ENCODE measurements at places on chromosomes 11 and 22.

- no peak for DNase-seq
These were observed 61.2 kb upstream of the MYOD1 start for GRCh38 chr11:17658211-17658610.

DNA sequence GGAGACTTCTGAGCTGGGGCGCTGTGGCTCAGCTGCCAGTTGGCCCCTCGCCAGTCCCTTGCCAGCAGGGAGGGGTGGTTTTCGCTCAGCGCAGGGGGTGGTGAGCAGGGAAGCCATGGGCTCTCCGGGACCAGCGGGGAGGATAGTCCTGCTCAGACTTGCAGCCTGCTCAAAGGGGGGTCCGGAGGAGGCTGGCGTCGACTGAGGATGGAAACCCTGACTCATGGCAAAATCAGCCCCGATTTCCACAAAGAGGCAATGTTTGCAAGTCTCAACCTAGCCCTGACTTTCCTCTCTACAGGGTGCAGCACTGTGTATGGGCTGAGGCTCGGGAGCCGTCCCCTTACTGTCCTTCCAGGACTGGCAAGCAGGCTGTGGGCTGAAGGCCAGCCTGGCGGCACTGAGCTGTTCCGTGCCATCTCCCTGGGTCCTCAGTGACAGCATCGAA, 35.1 kb downstream of the FBLN1 start:
- peak; percentile 54 for DNase-seq

DNA sequence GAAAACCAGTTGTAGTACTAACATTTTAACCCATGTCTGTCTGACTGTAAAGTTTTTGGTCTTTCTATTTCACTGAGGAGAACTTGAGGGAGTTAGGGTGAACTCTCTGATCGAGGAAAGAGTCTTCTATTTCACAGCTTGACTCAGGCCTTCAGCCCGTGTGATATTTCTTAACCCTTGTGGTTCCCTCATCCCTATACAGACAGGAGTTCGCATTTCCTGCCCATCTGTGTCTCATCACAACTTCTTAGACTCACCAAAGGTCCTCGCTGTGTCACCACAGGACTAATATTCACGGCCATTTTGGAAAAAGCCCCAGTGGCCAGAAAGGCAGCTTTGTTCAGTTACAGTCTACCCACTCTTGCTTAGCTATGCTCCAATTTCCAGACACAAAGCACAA, 172.8 kb downstream of the FAM181B start:
- DNase-seq, result no peak

DNA sequence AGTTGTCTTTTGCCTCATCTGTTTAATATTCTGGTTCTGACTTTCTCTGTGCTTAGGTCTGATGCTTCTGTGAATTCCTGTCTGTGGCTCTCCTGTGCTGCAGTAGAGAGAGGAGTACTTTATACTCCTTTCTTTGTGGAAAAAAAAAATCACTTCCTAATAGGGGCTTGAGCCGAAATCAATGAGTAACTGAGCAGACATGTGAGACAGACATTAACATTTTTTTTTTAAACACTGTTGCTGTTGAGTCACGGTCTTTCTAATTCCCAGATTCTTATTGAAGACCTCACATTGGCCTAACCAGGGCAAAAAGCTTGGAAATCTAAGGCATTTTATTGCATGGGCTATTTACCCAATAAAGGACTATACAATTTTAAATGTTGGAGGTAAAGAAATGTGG, 86.1 kb downstream of the GRM5 start:
- DNase-seq, result no peak

DNA sequence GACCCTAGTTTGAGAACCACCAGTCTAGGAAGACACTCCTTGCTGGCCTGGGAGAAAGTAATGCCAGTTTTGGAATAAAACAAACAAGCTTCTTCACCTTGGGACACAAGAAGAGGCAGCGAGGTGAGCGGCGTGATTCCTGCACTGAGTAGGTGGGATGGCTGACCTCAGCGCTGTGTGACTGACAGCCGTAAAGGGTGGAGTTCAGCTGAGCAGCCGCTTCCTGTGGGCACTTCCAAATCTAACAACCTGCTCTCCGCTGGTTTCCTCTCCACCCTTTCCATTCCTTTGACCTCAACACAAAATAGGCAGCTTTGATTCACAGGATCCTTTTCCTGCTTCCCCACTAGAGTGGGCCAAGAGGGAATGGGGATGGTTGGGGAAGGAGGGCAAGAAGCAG, 45.8 kb downstream of the PC start:
- DNase-seq, result no peak

- no peak for DNase-seq
These were observed 551 bp upstream of the DEUP1 start for GRCh38 chr11:93329936-93330445.

DNA sequence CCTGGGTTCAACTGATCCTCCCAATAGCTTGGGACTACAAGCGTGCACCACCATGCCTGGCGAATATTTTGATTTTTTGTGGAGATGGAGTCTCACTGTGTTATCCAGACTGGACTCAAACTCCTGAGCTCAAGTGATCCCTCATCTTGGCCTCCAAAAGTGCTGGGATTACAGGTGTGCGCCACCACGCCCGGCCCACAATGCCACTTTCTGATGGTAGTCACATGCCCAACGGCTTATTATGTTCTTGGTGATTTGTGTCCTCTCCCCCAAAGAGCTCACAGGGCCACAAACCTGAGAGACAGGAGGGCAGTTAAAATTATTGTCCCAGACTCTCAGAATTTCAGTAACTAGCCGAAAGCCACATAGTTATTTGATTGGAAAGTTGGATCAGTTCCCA, 9.6 kb downstream of the GRIK4 start:
- no peak for DNase-seq

DNA sequence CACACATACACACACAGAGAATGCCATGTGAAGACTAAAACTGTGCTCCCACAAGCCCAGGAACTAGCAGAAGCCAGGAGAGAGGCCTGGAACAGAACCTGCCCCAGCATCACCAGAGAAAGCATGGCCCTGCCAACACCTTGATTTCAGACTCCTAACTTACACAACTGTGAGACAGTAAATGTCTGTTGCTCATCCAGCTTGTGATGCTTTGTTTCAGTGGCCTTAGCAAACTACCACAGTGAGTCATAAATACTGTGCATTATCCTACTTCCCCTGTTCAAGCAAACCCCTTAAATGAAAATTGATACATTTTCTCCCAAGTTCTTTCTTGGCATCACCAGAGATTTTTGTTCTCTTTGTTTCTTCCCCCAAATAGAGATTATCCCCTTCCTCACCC, 1539.4 kb upstream of the TENM4 start:
- DNase-seq, result no peak

DNA sequence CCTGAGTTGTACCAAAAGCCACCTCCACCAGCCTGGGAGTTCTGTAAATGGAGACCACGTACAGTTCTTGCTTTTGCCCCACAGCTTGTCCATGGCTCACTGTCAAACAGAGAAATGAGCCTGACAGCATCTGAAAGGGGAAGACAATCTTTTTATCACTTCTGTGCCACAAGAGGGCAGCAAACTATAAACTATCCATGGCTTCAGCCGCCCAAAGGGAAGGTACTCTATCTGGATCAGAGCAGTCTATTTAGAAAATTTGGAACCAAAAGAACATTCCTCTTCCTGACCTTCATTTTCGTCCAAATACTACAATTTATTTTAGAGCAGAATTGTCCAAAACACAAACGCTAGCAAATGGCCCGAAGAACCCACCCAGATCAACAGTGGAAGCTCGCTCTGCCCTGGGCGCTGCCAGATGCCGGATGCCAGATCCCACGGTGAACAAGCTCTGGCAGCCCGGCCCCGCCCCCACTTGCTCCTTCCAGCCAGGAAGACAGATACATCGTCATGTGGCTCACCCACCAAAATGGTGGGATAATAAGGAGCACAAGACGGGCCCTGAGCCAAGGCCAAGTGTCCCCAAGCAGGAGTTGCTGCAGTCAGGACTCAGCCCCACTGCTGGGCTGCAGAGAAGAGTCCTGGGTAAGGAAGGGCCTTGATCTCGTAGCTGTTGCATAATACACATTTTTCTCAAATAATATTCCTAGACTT, 23.9 kb upstream of the SCGB1A1 start:
- peak; percentile 66 for DNase-seq
